Activated naive CD8-positive, alpha-beta T cell treated with anti-CD3 and anti-CD28 coated beads, Interleukin-2, amount 10 ng/mL, durations not matched to agents 7 days and 5 days (primary cell): ENCODE measurements at places on chromosomes 6 and 20. TPM values are rescaled to one million over a fixed set of nuclear protein-coding genes. Genes with fewer than 3 reads are reported as not detected.

- DNase-seq: no peak
- H3K4me3 ChIP-seq: no peak overlapping the region
- H3K27me3 ChIP-seq: no peaks in the 10 kb centered on the region
- H3K36me3 ChIP-seq: peaks cover 2% of the 10 kb centered on the region
- peaks cover 7% of the 10 kb centered on the region for H3K4me1 ChIP-seq
- no peak overlapping the region for H3K27ac ChIP-seq
These were observed 540.0 kb upstream of the JARID2 start for GRCh38 chr6:14705841-14706377.

DNA sequence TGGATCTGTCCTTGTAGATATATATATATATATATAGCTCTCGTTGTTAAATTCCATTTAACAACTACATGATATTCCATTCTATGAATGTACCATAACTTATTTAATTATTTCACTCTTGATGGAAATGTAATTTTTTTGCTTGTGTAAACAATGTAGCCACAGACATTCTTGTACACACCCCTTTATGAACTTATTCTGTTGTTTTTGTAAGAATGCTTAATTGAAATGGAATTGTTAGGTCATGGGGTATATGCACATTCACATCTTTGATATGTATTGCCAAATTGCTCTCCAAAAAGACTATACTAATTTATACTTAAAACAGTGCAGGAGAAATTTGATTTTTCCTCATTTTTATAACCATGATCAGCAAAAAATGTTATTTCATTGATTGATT lies 67.2 kb downstream of the MAP3K4 start:
- DNase-seq: no peak
- no peak overlapping the region for H3K4me3 ChIP-seq
- H3K36me3 ChIP-seq: peaks cover 19% of the 10 kb centered on the region
- H3K27me3 ChIP-seq: no peaks in the 10 kb centered on the region

- H3K36me3 ChIP-seq: no peaks in the 10 kb centered on the region
- DNase-seq: no peak
- no peak overlapping the region for H3K27ac ChIP-seq
- peaks cover 29% of the 10 kb centered on the region for H3K27me3 ChIP-seq
- H3K4me3 ChIP-seq: peak overlapping the region; percentile 68
These were observed 30.5 kb upstream of the RPS6KA2 start for GRCh38 chr6:166657531-166657930.

- H3K4me3 ChIP-seq: no peak overlapping the region
- no peak overlapping the region for H3K27ac ChIP-seq
- peaks cover 10% of the 10 kb centered on the region for H3K4me1 ChIP-seq
- no peak for DNase-seq
- no peaks in the 10 kb centered on the region for H3K27me3 ChIP-seq
These were observed 132.1 kb upstream of the FAM184A start for GRCh38 chr6:119210596-119210995.

The SNAP25 gene
- total RNA-seq: not detected

GRCh38 chr6:150894935-150895552 lies 29.5 kb downstream of the MTHFD1L start:
- peak; percentile 34 for DNase-seq
- peaks cover 27% of the 10 kb centered on the region for H3K4me1 ChIP-seq
- peak overlapping the region; percentile 59 for H3K27ac ChIP-seq

The FAM83C gene
- total RNA-seq: not detected

DNA sequence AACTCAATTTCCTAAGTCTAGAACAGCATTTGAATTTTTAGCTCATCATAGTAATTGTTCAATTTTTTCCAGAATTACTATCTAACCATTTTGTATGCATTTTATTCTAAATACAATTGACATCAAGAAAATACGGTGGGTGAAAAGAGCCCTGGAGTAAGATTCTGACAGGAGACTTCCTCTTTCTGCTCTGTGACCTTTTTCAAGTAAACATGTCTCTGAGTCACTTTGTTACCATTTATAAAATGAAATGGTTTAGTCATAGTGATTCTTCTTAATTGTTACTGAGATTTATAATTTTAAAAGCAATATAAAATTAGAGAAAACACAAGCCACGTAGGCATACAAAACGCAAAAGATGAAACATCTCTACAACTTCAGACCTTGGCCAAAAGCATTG lies 80.2 kb downstream of the PLCB1 start:
- peaks cover 5% of the 10 kb centered on the region for H3K27me3 ChIP-seq
- no peak for DNase-seq
- H3K36me3 ChIP-seq: no peaks in the 10 kb centered on the region

- H3K27me3 ChIP-seq: no peaks in the 10 kb centered on the region
- peak overlapping the region; percentile 59 for H3K27ac ChIP-seq
- no peak for DNase-seq
- H3K36me3 ChIP-seq: peaks cover 3% of the 10 kb centered on the region
- no peak overlapping the region for H3K4me3 ChIP-seq
These were observed 203.2 kb upstream of the SGK1 start for GRCh38 chr6:134521116-134521501.

The WFDC12 gene
- not detected for total RNA-seq

The CEP57L1 gene
- 22.6 TPM for total RNA-seq

The KHDRBS2 gene
- not detected for total RNA-seq

- H3K27me3 ChIP-seq: peaks cover 33% of the 10 kb centered on the region
- H3K27ac ChIP-seq: no peak overlapping the region
These were observed 19.9 kb upstream of the QKI start for GRCh38 chr6:163394659-163395058.

GRCh38 chr6:167645368-167645767 lies 181.3 kb upstream of the AFDN start:
- DNase-seq: no peak
- no peaks in the 10 kb centered on the region for H3K4me1 ChIP-seq
- H3K27ac ChIP-seq: no peak overlapping the region
- H3K36me3 ChIP-seq: no peaks in the 10 kb centered on the region

GRCh38 chr6:751765-752164 lies 58.8 kb upstream of the EXOC2 start:
- no peak overlapping the region for H3K27ac ChIP-seq
- peaks cover 9% of the 10 kb centered on the region for H3K27me3 ChIP-seq
- no peaks in the 10 kb centered on the region for H3K36me3 ChIP-seq
- no peak overlapping the region for H3K4me3 ChIP-seq

The NOTCH4 gene
- 0.79 TPM for total RNA-seq

- H3K36me3 ChIP-seq: peaks cover under 1% of the 10 kb centered on the region
- no peak overlapping the region for H3K27ac ChIP-seq
- H3K4me1 ChIP-seq: peaks cover 19% of the 10 kb centered on the region
- no peak for DNase-seq
These were observed 1.1 kb upstream of the ENTPD6 start for GRCh38 chr20:25194333-25194972.

- no peak overlapping the region for H3K27ac ChIP-seq
- no peak overlapping the region for H3K4me3 ChIP-seq
- no peak for DNase-seq
- H3K27me3 ChIP-seq: peaks cover 2% of the 10 kb centered on the region
- no peaks in the 10 kb centered on the region for H3K36me3 ChIP-seq
These were observed 70.3 kb downstream of the ANKEF1 start for GRCh38 chr20:10105046-10105445.

- no peak for DNase-seq
- no peaks in the 10 kb centered on the region for H3K27me3 ChIP-seq
- H3K4me3 ChIP-seq: no peak overlapping the region
- H3K27ac ChIP-seq: no peak overlapping the region
- peaks cover 14% of the 10 kb centered on the region for H3K4me1 ChIP-seq
- peaks cover 3% of the 10 kb centered on the region for H3K36me3 ChIP-seq
These were observed 244.8 kb downstream of the FARS2 start for GRCh38 chr6:5506149-5506548.

The OLIG3 gene
- not detected for total RNA-seq

The APMAP gene
- 64.6 TPM for total RNA-seq

The CTAGE9 gene
- not detected for total RNA-seq

DNA sequence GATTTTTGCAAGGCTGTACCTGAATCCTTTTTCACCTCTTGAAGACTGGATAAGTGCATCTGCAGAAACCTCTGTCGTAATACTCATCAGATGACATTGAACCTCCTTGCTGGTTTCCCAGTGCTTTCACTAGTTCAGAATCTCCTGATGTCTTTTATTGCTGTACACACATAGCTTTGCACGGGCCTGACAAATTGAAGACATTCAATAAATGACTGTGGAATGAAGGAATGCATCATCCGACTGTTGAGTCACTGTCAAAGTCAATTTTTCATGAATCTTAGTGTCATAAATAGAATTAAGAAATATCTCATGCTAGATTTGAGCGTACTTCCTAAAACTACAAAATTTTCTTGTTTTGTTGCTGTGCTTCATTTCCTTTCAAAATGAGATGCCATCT lies 598.2 kb upstream of the MAP3K7 start:
- no peak for DNase-seq
- no peaks in the 10 kb centered on the region for H3K27me3 ChIP-seq
- no peaks in the 10 kb centered on the region for H3K4me1 ChIP-seq
- no peak overlapping the region for H3K4me3 ChIP-seq

DNA sequence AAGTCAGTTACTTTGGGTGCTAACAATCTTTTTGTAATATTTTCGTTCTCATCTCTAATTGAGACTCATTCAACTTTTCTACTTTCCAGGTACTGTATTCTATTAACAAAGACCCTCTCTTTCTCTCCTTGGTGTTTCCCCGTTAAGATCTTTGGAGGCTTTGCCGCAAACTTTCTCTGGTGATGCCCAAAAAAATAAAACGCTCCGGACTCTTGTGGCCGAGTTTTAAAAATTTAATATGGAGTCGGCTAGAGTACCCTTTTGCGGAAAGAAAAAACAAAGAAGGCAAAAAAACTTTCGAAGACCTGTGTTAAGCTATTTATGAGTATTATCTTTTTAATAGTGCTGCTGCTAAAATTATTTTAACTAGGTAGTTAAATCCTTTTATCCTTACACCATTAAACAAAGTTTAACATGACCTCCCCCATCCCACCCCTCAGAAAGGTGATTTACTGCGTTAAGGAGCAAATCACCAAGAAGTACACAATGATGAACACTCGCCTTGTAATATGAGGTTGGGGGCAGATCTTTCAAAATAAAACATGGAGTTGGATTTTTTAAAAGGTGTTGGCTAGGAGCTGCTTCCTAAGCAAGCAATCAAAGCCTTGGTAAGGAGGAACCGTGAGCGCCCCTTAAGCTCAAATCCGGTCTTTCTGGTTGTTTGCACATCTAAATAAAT lies 10.0 kb downstream of the SIM1 start:
- no peak overlapping the region for H3K4me3 ChIP-seq
- H3K27me3 ChIP-seq: no peaks in the 10 kb centered on the region
- peak overlapping the region; percentile 80 for H3K27ac ChIP-seq
- H3K4me1 ChIP-seq: peaks cover 3% of the 10 kb centered on the region
- DNase-seq: no peak

The ZC3H12D gene
- total RNA-seq: 25.5 TPM

GRCh38 chr6:66992660-66993059 lies 1285.6 kb upstream of the EYS start:
- H3K4me3 ChIP-seq: no peak overlapping the region
- DNase-seq: no peak
- H3K27me3 ChIP-seq: no peaks in the 10 kb centered on the region
- H3K36me3 ChIP-seq: no peaks in the 10 kb centered on the region

GRCh38 chr6:51094271-51094670 lies 275.6 kb downstream of the TFAP2B start:
- no peak for DNase-seq
- no peaks in the 10 kb centered on the region for H3K36me3 ChIP-seq
- no peaks in the 10 kb centered on the region for H3K27me3 ChIP-seq
- H3K27ac ChIP-seq: no peak overlapping the region

The KIF6 gene
- not detected for total RNA-seq

DNA sequence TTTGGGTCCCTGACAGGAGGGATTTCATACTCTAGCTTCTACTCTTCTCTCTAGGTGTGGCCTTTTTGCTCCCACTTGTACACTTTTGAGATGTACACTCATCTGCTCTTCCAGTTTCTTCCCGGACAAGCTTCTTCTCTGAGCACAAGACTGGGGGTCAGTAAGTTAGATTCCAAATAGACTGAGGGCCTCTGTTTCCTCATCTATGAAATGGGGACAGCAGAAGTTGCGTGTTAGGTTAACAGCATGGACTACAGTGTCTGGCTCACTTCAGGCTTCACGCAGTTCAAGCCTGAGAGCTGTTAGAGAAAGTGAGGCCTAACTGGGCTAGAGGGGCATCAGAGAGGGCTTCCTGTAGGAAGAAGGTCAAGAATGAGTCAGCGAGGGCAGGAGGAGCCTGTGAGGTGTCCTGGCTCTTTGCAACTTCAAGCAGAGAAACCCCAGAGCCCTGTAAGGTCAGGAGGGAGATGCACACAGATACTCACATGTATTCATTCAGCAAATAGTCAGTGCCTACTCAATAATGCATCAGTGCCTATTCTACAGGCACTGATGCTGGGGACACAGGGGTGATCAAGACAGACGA lies 20.6 kb downstream of the XKR7 start:
- H3K4me3 ChIP-seq: no peak overlapping the region
- DNase-seq: no peak
- no peaks in the 10 kb centered on the region for H3K36me3 ChIP-seq
- H3K4me1 ChIP-seq: no peaks in the 10 kb centered on the region
- peaks cover 12% of the 10 kb centered on the region for H3K27me3 ChIP-seq
- H3K27ac ChIP-seq: no peak overlapping the region

DNA sequence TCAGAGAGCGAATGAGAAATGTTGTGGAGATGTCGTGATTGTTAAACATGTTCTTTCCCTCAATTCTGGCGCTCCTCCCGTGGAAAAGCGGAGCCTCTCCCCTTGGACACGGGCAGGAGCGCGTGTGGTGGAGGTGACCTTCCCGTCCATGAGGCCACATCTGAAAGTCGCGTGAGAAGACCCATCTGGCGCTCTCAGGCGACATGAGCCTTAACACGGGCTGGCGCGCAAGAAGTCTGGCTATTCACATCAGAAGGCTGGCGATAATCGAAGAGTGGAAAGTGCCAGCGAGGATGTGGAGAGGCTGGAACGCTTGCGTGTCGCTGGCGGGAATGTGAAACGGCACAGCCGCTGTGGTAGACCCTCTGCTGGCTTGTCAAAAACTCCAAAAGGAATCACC lies 341.3 kb downstream of the ZFAND3 start:
- no peak overlapping the region for H3K27ac ChIP-seq
- H3K4me1 ChIP-seq: no peaks in the 10 kb centered on the region
- no peaks in the 10 kb centered on the region for H3K27me3 ChIP-seq
- no peak for DNase-seq
- peaks cover 7% of the 10 kb centered on the region for H3K36me3 ChIP-seq
- H3K4me3 ChIP-seq: no peak overlapping the region

The PRL gene
- total RNA-seq: not detected

DNA sequence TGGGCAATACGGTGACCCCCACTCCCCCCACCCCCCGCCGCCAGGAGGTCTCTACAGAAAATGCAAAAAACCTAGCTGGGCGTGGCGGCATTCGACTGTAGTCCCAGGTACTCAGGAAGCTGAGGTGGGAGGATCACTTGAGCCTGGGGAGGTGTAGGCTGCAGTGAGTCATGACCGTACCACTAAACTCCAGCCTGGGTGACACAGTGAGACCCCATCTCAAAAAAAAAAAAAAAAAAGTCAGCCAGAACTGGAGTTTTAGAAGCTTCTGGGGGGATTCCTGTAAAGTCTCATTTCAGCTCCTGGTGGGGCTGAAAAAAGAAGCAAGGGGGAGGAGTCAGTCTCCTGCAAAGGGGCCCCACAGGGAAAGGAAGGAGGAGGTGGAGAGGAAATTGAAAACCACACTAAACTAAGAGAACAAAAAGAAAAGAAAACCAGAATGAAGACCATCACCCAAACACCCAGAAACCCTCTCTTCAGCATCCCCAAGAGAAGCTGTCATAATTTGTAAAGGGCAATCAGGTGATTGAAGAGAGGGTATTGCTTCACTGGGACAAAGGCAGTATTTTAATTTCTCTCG lies 50.4 kb downstream of the NOL4L start:
- H3K36me3 ChIP-seq: peaks cover 3% of the 10 kb centered on the region
- peak overlapping the region; percentile 88 for H3K4me3 ChIP-seq
- peaks cover 58% of the 10 kb centered on the region for H3K4me1 ChIP-seq

- peaks cover 35% of the 10 kb centered on the region for H3K4me1 ChIP-seq
- peaks cover 20% of the 10 kb centered on the region for H3K36me3 ChIP-seq
- no peak for DNase-seq
- no peak overlapping the region for H3K27ac ChIP-seq
- no peaks in the 10 kb centered on the region for H3K27me3 ChIP-seq
These were observed 95.8 kb downstream of the ARMC2 start for GRCh38 chr6:108944071-108944470.
